HuH-7 (cell line): ENCODE measurements at places on chromosomes 4 and X.

- DNase-seq, result no peak
Observed at GRCh38 chrX:2145692-2146367, 354.9 kb downstream of the DHRSX start.

GRCh38 chrX:23598575-23598974, 68.7 kb upstream of the PRDX4 start:
- DNase-seq, result no peak

- DNase-seq, result no peak
Observed at GRCh38 chr4:2942037-2942531, 21.1 kb downstream of the NOP14 start.

DNA sequence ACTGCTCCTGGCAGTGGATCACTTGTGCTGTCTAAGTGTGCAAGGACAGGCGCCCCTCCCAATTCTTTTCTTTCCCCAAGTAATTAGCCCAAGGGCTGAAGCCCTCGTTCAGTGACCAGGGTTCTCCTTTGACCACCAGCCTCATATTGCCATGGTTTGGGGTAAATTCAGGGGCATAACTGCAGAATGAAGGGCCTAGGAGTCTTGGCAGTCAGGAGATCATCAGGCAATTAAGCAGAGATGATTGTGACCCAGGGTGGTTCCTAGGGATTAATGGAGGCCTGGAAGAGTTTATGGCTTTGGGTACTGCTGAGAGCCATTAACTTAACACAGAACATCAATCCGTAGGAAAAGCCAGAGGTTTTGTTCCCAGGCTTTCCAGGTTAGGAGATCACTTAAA, 170.7 kb downstream of the PTTG2 start:
- DNase-seq, result no peak

- no peak for DNase-seq
Observed at GRCh38 chr4:145756244-145756643, 76.3 kb downstream of the C4orf51 start.

DNA sequence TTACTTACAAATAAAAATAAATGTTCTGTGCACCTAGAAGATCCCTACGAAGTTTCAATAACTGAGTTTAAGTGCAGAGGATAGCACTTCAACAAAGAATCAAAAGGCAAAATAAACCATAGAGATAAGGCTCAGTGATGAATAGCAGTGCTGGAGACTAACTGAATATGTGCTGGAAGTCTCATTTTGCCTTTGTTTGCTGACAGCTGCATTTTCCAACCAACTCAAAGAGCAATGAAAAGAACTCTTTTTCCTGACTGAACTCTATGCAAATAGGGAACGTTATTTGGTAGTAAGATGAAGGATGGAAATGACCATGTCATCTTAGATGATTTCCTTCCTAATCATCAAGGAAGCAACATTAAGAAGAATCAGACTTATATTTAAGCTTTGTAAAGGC, 32.7 kb upstream of the ADH7 start:
- DNase-seq, result no peak

GRCh38 chr4:92231511-92231910, 72.3 kb upstream of the GRID2 start:
- DNase-seq, result no peak

- no peak for DNase-seq
Observed at GRCh38 chr4:113874480-113874879, 105.0 kb downstream of the ARSJ start.

DNA sequence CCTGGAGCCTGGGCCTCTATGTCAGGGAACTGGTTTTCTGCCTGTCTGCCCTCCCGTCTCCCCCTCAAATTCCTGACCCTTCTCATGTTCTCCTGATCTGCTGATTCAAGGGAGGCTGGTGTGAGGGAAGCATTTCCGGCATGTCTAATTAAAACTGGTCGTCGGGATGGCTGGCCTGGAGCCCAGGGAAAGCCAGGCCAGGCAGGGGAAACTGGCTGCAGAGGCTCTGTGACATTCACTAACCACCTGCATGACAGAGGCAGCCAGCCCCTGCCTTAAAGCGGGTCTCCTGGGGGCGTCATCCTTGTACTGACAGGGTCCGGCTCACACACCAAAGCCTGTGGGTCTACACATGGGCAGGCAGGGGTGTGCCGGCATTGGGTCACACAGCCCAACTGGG, 35.2 kb downstream of the ABLIM2 start:
- no peak for DNase-seq

GRCh38 chr4:165364452-165365080, 14.2 kb upstream of the CPE start:
- peak; percentile 47 for DNase-seq

GRCh38 chr4:81058621-81059020, 28.1 kb downstream of the BMP3 start:
- DNase-seq, result no peak

DNA sequence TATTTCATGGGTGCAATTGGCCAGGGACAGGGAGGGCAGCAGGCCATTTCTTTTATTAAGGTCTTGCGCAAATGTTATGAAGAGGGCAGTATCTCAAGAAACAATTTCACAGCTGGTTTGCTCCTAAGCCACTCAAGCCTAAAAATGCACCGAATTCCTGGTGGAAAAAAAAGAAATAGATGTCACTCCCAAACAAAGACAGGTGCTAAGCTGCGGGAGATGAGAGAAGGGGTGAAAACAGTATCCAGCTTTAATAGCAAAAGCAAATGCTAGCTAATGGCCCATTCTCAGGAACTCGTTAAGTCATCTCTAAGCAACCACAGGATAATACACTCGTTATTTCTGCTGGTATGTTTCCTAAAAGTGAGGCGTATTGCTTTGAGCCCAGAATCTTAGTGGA, 116.4 kb downstream of the ARX start:
- no peak for DNase-seq

- DNase-seq, result no peak
Observed at GRCh38 chrX:56762220-56762619, 33.2 kb downstream of the NBDY start.

DNA sequence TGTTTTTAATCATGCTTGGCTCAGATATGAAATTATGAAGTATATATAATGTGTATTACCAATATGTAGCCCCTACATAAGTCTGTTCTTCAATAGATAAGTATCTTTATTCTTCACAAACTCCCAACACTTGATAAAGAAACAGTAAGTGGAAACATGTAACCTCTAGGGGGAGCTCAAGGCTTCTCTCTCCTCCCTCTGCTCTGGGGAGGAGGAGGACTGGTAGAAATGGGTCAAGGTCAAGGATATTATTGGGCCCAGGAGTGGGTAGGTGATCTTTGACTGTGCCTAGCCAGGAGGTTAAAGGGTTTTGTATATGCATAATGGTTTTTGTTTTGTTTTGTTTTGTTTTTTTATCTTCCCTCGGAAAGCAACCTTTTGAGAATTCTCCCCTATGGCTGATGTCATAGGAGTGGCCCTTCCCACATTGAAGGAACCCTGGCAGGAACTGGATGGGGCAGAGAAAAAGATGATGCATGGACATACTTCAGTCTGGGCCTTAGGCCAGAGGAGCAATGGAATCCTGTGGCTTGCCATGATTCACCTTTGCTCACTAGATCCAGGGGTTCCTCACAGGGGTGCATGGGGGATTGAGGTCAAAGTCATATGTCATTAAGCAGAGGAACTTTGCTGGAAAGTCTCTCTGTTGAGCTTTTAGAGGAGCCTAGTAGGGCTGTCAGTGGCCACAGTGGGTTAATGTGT, 460.3 kb downstream of the MID1IP1 start:
- DNase-seq, result peak; percentile 6

- DNase-seq, result no peak
Observed at GRCh38 chr4:2253160-2254084, 8.5 kb downstream of the MXD4 start.

DNA sequence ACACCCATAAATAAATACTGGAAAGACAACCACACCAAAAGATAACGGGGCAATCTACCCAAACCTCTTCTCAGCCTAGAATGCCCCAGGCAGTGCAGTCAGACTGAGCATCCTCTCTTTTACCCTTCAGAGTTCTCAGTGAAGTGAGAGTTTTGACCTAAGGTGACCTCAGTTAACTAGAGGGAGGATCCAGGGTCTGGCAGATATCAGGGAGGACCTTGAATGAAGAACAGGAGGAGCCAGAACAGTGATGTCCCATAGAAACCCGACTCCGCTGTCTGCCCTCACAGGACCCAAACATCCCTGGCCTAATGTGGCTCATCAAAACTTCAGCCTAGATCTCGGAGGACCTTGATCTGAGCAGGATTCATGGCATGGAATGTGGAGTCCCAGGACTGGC, at the start of gene MAGEB3:
Gene MAGEB3, plus strand, starts transcription at position 263 of the 400 bp plus-strand sequence. CDS start 5,268 bp downstream, outside the sequence.
- no peak for DNase-seq

DNA sequence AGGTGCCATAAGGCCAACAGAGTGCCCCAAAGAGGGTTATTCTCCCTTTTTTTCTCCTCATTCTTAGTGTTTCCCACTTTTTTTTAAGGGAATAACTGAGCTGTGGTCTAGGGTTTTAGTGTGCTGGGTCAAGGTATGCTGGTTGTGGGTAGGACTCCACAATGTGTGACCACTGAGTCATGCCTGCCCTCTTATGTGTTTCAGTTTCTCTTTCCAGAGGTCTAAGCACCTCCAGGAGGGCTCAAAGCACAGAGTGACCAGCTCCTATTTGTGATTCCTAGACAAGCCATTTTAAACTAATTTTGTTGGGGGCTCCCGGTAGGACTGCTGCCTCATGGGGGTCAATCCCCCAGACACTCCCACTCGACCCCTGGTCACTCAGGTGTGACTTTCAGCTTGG, 80.5 kb upstream of the GC start:
- DNase-seq, result no peak

DNA sequence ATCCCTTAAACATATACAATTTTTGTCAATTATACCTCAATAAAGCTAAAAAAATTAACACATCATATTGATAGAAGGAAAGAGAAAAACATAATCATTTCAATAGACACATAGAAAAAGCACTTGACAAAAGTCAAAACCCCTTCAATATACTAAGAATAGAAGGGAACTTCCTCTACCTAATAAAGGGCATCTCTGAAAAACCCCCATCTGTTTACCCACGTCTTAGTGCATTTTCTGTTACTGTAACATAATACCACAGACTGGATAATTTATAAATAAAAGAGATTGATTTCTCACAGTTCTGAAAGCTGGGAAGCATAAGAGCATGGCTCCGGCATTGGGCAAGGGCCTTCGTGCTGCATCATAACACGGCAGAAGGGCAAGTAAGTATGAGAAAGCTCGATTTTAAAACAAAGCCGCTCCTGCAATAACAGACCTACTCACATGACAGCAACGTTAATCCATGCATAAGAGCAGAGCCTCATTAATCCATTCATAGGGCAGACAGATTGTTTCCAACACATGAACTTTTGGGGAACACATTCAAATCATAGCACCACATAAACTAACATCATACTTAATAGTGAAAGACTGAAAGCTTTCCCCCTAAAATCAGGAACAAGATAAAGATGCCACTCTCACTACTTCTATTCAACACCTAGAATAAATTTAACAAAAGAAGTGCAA, 15.7 kb downstream of the STEEP1 start:
- DNase-seq, result no peak

DNA sequence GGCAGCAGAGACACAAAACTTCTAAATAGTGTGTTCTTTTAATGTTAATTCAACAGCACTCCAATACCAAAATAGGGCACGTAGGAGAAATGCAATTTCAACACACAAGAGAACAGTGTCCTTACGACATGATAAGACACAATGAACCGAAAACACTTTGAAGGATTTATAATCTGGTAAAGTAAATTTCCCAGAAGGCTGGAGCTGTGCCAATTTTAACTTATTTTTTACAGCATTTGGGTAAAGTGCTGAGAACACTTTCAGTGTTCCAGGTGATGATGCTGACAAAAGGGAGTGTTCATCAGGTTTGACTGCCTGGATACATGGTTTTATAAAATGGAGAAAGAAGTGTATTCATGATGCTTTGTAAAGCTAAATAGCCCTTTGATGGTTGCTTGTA, 76.5 kb downstream of the MAPK10 start:
- DNase-seq, result no peak

- DNase-seq, result no peak
Observed at GRCh38 chr4:56626963-56627362, 54.1 kb downstream of the HOPX start.

DNA sequence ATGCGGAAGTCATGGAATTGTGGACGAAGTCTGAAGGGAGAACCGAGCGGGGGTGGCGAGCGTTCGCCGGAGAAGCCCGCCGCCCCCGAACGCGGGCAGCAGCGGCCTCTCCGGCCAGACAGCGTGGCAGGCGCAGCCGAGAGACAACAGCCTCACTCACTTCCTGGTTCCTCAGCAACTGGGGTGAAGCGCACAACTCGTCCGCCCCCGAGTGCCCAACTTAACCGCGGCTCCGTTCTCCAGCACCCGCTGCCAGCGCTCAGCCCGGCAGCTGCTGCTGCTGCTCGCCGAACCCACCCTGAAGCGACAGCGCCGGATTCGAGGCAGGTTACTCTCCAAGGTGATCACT, 68.0 kb downstream of the NOCT start:
- peak; percentile 44 for DNase-seq

GRCh38 chr4:72338060-72338459, 231.0 kb downstream of the ADAMTS3 start:
- no peak for DNase-seq

GRCh38 chr4:99720206-99720605, 62.6 kb upstream of the C4orf54 start:
- DNase-seq, result no peak

- no peak for DNase-seq
Observed at GRCh38 chr4:110959041-110959643, 336.3 kb upstream of the PITX2 start.

- DNase-seq, result no peak
Observed at GRCh38 chr4:145861336-145862318, 77.0 kb downstream of the ZNF827 start.

- DNase-seq, result no peak
Observed at GRCh38 chr4:30525662-30526315, 194.4 kb upstream of the PCDH7 start.

DNA sequence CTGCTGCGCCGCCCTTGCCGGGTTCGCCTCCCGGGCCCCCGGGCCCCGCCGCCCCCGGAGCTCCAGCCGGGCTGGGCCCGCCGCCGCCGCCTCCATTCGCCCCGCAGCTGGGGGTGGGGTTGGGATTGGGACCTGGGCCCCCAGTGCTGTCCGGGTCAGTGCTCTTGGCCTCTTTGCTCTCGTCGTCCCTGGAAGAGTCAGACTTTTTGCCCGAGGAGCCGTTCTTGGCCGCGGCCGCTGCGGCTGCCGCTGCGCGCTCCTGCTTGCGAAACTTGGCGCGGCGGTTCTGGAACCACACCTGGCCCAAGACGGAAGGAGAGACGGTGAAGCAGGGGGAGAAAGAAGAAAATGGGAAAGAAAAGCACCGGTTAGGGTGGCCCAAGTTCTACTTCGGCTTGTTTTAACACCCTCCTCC, 2.5 kb downstream of the PHOX2B start:
- no peak for DNase-seq

DNA sequence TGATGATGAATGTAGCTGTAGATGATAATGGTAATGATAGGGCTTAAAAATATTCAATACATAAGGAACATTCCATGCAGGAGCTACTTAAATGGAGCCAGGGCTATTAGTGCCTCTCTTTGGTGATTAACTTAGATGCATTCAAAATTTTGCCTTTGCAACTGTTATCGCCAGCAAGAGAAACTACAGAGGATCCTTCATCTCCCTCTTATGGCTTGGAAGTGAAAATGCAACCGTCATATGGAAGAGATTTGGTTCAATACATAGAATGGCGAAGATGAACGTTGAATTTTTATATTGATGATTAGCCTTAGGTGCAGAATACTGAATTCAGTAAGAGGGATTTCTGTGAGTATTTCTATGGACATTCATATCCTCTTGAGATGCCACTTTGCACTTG, 134.5 kb upstream of the NLGN4X start:
- DNase-seq, result no peak

- peak; percentile 45 for DNase-seq
Observed at GRCh38 chr4:42302348-42302747, 94.9 kb upstream of the SHISA3 start.

GRCh38 chrX:10986616-10987015, 124.5 kb upstream of the HCCS start:
- DNase-seq, result no peak
